ENCODE measurements at places on chromosomes 7 and 10. TPM values are rescaled to one million over a fixed set of nuclear protein-coding genes. Genes with fewer than 3 reads are reported as not detected.

DNA sequence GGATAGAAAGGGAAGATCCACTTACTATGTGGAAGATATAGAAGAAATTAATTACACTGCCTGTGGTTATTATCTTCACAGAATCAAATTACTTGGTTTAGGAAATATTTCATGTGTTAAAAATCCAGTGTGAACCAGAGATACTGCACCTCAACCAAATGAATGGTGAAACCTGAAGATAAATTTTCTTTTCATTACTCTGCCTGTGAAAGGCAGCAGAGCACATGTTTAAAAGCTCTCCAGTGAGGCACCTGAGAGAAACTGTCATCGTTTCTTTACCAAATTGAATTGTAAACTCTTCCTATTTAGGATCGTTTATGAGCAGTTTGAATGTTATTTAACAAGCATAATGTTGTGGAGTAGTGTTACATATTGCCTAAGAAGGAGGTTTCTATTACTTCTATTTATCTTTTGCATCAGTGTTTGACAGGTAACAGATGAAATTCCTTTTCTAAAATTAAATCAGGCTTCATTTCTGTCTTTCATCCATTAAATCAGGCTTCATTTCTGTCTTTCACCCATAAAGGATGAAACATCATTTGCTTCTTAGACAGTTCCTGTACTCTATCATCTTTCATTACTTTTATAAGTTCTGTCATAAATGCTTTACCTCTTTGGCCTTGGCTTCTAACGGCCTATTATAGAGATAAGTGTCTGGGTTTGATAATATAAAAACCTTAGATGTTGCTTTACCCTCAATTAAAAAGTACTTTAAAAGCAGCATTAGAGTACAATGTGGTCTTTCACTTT is 266.6 kb downstream of the NXPH1 start:
- no peak overlapping the region for H3K27ac ChIP-seq
- H3K36me3 ChIP-seq: no peaks in the 10 kb centered on the region
- no peaks in the 10 kb centered on the region for H3K4me1 ChIP-seq
- H3K27me3 ChIP-seq: no peaks in the 10 kb centered on the region
- no peak overlapping the region for H3K4me3 ChIP-seq

Gene GPR26
- total RNA-seq: not detected

- peaks cover 8% of the 10 kb centered on the region for H3K27me3 ChIP-seq
- DNase-seq: no peak
- H3K27ac ChIP-seq: no peak overlapping the region
- H3K4me3 ChIP-seq: no peak overlapping the region
Measured at GRCh38 chr7:93914581-93915066, 6.9 kb upstream of the GNG11 start.

DNA sequence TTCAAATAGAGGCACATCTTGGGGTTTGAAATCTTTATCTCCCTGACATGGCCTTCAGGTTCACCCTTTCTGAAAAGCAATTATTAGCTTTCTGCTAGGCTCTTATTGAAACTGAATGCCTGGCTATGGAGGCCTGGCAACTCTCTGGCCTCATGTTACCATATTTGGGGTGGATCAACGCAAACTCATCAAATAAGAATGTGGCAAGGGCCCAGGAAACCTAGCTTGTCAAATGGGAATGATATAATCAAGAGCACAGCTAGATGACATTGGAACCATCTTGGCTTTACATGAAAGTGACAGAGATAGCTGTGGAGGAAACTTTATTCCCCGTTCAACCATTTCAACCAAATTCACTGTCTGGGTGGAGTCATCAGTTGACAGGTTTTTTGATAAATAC is 202.8 kb upstream of the SMIM30 start:
- no peak for DNase-seq
- no peak overlapping the region for H3K4me3 ChIP-seq
- no peaks in the 10 kb centered on the region for H3K27me3 ChIP-seq
- H3K27ac ChIP-seq: no peak overlapping the region

Measured in T-cell (primary cell).